ENCODE measurements at places on chromosomes 7 and 10. TPM values are rescaled to one million over a fixed set of nuclear protein-coding genes. Genes with fewer than 3 reads are reported as not detected.
A peak's percentile ranks its signal among the peaks of the same experiment; 100 is the strongest.

GRCh38 chr10:116988311-116988710 is 16.7 kb downstream of the SHTN1 start:
- no peak for DNase-seq

Gene PNLIP
- total RNA-seq, result not detected

GRCh38 chr7:12291870-12292269 is 80.8 kb downstream of the TMEM106B start:
- peak; percentile 14 for DNase-seq

Gene AKR1C4
- total RNA-seq, result not detected

DNA sequence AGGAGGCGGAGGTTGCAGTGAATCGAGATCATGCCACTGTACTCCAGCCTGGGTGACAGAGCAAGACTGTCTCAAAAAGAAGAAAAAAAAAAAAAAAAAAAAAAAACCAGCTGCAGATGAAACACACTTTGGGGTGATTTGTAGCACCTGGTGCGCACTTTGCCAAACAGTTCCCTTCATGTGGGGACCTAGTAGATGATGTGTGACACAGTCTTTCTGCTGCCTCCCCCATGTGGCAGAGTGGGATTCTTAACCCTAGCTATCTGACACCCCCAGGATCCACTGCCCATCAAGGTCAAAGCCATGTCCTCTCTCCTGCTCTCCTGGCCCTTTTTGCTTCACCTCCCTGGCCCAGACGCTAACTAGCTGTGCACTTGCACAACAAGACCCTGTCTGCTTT is 52.1 kb upstream of the PDZD8 start:
- DNase-seq, result no peak

- no peak for DNase-seq
These were observed 33.8 kb downstream of the IL15RA start for GRCh38 chr10:5943536-5943935.

Gene LANCL2
- 14.0 TPM for total RNA-seq

GRCh38 chr10:45375101-45375500 is 1.1 kb downstream of the ALOX5 start:
- no peak for DNase-seq

DNA sequence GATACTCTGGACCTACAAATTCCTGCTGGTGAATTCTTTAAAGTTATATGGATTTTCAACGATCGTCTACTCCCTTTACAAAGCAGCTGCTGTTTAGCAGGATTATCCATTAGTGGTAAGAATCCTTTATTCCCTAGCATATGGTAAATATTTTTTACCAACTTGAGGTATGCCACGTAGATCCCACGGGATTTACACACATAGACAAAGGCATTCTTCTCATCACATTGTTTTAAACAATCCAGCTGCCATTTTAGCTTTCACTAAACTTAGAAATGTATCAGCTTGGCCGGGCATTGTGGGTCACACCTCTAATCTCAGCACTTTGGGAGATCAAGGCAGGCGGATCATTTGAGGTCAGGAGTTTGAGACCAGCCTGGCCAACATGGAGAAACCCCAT is 148.0 kb upstream of the SH2B2 start:
- DNase-seq, result no peak

DNA sequence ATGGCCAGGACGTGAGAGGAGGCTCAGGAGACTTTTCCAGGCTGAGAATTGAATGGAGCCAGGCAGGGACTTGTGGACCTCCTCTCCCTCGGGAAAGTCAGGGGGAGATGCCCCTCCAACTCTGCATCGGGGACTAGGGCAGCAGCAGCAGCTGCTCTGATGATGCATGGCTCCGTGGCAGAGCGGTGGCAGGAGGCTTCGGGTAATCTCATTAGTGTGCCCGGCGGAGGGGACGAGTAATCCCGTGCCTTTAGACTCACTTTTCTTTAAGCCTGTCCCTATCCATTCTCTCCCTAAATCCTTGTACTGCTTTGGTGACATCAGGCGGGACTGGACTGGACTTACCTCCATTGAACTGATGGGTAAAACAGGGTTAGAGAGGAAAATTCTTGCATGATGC is 75.1 kb downstream of the ZMIZ1 start:
- DNase-seq, result peak; percentile 47

Gene XRCC2
- total RNA-seq, result 28.5 TPM

DNA sequence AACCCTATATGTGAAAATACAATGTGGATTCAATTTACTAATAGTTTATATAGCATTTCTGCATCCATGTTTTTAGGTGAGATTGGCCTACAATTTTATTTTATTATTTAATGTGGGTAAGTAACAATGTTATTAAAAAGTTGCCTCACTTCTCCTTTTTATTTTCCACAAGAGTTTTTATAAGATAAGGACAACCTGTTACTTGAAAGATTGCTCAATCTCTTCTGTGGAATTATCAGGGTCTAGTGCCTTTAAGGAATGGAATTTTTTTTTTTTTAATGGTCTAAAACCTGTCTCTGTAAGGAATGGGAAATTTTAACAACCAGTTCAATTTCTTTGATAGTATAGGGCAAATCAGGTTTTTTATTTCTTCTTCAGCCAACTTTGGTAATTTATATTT is 53.9 kb upstream of the RAB18 start:
- DNase-seq, result no peak

Gene IGF2BP3
- 75.3 TPM for total RNA-seq

DNA sequence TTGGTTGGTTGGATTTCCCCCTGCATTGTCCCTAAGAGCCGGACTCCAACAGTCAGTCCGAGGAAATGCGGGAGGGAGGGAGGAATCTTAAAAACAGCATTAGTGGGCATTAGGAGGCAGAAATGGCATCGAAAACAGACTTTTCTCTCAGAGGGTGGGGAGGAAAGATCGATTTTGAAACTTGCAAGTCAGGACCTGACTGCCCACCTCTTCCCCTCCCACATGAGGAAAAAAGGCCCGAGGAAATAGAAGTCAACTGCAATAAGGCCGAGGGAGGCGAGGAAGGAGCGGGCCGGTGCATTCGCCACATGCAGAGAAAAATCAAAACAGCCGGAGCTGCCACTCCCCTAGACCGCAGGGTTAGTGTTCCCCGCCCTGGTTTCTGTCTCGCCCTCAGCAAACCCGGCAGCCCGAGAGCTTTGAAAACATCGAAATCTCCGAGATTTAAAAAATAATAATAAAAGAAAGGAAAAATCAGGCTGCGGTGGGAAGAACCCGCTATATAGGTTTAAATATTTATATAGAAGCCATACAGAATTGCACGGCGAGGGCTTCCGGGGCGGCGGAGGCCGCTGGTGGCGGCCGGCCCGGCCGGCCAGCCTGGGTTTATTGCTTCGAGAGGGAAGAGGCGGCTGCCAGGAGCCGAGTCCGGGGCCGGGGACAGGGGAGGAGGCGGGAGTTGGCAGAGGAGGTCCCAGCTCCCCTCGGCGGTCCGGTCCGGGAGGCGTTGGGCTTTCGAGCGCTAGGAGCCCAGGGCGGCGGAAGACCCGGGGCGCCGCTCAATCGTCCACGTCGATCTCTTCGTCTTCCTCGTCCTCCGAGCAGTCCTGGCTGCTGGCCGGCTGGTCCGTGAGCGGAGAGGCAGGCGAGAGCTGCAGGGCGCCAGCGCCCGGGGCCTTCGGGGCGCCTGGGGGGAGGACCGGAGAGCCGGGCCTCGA is 2.5 kb downstream of the LBX1 start:
- no peak for DNase-seq

DNA sequence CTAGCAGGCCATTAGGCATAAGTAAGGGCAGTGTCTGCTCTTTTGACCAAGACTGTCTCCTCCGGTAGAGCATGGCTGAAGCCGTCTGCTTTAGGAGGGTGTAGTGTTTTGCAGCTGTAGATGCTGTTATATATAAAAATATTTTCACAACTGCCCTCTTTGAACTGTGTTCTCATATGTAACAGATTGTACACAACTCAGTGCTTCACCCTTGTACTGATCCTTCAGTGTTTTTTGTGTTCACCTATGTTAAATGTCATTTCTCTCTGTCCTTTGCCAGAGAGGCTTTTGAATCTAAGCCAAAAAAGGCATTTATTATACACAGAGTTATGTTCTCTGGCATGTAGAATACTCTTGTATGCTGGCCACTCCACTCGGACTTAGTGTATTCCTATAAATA is 135.5 kb downstream of the BICC1 start:
- DNase-seq, result no peak

Gene DNAJC12
- total RNA-seq, result 182 TPM

- DNase-seq, result peak; percentile 25
These were observed 639.6 kb upstream of the FOXK1 start for GRCh38 chr7:4042402-4043045.

Gene UBTD1
- total RNA-seq, result 4.2 TPM

DNA sequence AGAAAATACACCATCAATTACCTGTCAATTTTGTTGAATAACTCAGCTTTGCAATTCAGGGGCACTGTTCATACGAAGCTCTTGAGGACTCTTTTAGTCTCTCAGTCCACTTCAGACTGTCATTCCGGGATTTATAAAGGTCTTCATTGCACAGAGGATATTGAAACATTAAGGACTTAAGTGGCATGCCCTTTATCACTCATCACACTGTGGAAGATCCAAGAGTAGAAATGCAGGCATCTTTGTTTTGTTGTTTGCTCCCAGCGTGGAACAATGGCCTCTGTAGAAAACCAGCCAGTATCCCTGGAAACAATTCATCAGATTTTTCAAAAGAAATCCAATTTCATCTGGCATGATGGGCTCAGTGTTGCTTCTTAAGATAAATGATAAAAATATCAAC is 66.3 kb upstream of the LRGUK start:
- DNase-seq, result no peak

- DNase-seq, result no peak
These were observed 169.4 kb upstream of the EEPD1 start for GRCh38 chr7:35983626-35984025.

GRCh38 chr10:102347236-102347828 is 48.2 kb upstream of the NFKB2 start:
- peak; percentile 36 for DNase-seq

DNA sequence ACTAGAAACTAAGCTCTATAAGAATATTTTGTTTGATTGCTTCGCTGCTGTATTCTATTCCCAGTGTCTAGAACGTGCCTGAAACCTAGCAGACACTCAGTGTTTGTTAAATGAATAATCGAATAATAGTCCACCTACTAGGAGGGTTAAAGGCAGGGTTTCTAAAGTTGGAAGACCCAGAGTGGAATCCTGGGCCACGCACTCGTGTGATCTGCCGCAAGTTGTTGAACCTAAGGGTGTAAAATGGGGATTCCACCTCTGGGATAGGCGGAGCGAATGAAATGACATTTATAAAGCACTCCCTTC is 702 bp upstream of the AGFG2 start:
- DNase-seq, result no peak

DNA sequence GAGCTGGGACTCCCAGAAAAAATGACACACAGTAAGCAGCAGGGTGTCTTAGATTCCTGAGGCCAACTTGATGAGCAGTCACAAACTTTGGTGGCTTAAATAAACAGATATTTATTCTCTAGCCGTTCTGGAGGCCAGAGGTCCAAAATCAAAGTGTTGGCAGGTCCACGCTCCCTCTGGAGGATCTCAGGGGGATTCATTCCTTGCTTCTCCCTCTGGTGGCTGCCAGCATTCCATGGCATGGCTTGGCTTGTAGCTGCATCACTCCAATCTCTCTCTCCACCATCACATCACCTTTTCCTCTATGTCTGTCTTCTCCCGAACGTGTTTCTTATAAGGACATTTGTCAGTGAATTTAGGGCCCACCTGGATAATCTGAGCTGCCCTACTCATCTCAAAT is 98.4 kb downstream of the OSBPL3 start:
- DNase-seq, result peak; percentile 13

Measured in A673 (cell line).